ENCODE measurements at places on chromosomes 5 and 9.
A peak's percentile ranks its signal among the peaks of the same experiment; 100 is the strongest.

- no peak for DNase-seq
Measured at GRCh38 chr5:177241768-177242167, 61.8 kb downstream of the RAB24 start.

GRCh38 chr5:154251529-154251928, 61.0 kb downstream of the GALNT10 start:
- DNase-seq: no peak

DNA sequence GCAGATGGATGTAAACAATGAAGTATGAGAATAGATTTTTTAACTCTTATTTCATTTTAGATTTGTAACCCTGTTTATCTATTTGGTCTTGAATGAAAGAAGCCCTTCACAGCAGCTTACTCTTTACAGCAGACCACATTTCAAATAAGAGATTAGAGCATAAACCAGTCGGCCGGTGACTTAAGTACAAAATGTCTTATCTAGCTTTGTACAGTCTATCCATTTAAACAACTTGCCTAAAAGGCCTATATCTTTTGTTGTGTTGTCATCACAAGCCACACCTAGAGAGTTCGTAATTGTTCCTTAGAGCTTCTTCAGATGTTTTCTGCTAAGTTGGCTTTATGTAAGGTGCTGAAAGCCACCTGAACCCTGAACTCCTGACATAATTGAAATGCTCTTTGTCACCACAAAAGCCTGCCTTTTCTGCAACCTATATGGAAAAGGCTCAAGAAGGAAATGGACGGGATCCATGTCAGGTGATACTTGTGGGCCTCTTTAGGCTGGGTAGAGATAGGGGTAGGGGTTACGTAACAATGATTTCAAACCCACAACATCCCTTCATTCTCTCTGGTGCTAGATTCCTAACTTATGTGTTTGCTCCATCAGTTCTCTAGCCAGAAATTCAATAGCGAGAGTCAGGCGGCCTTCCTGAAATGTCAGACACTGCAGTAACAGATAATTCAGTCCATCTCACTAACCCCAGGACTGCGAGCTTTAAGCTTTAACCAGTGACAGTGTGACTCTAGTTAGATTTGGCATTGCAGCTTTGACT, 162.5 kb downstream of the CD180 start:
- DNase-seq: no peak

GRCh38 chr5:72141440-72142355, 34.4 kb downstream of the MAP1B start:
- DNase-seq: no peak

- DNase-seq: no peak
Measured at GRCh38 chr9:135156525-135157510, 69.3 kb downstream of the OLFM1 start.

- DNase-seq: no peak
Measured at GRCh38 chr5:136249678-136250266, 56.8 kb upstream of the SMIM32 start.

DNA sequence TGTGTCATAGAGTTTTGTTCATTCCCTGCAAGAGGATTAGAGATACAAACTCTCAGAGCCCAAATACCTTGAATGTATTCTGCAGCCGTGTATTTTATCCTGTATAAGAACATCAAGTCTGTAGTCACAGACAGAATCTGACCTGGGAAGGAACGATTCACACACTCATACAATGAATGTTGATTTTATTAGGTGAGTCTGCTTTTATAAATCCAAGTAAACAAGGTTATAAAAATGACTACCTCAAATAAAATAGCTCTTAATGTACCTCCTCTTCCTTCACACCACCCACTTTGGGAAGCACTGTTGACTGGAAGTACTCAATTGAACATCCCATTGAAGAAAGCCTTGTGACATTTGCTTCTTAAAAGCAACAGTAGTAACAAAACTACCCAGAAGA, 11.9 kb downstream of the SLC46A2 start:
- DNase-seq: no peak

GRCh38 chr5:35408146-35408545, 177.9 kb upstream of the PRLR start:
- no peak for DNase-seq

GRCh38 chr9:14994738-14995137, 84.5 kb upstream of the FREM1 start:
- no peak for DNase-seq

- DNase-seq: no peak
Measured at GRCh38 chr5:173643964-173644363, 27.5 kb upstream of the BOD1 start.

DNA sequence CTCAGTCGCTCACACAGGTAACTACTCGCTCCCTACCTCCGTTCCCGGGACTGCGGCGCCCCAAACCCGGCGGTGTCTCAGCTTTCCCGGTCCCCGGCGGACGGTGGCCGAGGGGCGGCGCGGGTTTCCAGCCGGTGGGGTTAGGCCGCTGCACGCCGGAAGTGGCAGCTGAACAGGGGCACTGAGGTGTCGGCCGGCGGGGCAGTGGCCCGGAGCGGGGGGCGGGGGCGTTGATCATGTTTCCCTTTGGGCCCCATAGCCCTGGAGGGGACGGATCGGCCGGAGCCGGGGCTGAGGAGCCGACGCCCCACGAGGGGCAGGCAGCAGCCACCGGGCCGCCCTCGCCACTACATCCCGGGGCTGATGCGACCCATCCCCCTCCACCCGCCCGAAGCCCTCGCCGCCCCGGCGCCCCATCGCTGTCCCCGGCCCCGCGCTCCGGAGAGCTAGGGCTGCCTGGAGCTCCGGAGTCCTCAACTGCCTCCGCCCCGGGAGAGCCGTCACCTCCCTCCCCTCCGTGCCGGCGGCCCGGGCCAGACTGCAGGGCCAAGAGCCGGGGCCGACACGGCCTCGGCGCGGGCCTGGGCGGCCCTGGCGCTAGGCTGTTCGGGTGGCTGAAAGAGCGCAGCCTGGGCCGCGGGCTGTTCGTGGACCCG, at the start of gene DCAF10:
DCAF10 (plus strand) TSS at position 167 of the 656 bp plus-strand sequence; CDS start at position 237, 70 bp downstream.
- peak; percentile 86 for DNase-seq

DNA sequence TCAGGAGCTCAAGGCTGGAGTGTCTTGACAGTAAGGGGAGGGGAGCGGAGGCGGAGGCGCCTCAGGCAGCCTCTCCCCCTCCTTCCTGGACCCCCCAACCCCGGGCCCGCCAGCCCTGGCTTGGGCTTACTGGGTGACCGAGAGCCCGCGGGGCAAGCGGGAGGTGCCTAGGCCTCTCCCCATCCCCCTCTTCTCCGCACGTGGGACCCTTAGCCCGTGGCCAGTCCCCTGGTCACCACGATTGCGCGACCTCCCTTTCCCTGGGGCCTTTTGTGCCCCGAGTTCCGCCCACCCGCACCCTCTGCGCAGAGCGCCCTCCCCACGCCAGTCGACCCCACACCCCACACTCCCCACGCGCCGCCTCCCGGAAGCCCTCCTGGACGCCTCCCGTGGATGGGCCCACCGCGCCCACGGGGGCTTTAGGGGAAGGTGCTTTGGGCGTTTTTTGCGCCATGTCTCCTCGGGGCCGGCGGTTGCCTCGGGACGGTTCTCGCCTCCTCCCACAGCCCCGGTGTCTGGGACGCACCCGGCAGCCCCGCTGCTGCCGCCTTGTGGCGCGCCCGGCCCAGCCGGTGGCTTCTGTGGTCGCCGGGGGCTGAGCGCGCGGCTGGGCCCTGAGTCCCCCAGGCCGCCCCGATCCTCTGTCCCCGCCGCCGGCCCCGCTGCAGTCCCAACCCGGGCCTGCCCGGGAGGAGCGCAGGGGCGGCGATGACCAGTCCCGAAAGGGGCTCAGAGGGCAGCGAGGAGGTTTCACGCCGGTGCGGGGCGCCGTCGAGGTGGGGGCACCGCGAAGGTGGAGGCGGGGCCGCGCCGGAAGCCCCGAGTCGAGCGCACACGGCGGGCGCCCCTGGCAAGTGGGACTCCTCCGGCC, 3.2 kb downstream of the TOR4A start:
- no peak for DNase-seq

GRCh38 chr5:9020996-9021395, 524.9 kb downstream of the SEMA5A start:
- no peak for DNase-seq

DNA sequence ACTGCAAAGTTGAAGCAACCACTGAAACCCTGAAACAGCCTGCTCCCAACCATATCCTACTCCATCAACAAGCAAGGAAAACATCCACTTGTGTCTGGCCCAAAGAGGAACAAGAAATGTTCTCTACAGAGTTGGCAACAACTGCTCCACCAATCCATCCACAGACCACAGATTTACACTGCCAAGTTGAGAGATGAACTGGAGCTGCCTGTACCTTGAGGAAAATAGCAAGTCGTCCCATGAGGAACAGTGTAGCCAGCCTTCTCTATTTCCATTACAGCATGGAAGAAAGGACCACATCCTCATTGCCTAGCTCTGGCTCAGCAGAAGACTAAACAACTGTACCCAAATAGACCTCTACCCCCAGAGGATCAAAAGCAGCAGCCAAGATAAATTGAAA, 60.4 kb downstream of the DEPDC1B start:
- no peak for DNase-seq

GRCh38 chr5:128850049-128850448, 115.2 kb upstream of the SLC27A6 start:
- DNase-seq: no peak

GRCh38 chr5:145619806-145620310, 215.3 kb downstream of the PRELID2 start:
- DNase-seq: no peak

DNA sequence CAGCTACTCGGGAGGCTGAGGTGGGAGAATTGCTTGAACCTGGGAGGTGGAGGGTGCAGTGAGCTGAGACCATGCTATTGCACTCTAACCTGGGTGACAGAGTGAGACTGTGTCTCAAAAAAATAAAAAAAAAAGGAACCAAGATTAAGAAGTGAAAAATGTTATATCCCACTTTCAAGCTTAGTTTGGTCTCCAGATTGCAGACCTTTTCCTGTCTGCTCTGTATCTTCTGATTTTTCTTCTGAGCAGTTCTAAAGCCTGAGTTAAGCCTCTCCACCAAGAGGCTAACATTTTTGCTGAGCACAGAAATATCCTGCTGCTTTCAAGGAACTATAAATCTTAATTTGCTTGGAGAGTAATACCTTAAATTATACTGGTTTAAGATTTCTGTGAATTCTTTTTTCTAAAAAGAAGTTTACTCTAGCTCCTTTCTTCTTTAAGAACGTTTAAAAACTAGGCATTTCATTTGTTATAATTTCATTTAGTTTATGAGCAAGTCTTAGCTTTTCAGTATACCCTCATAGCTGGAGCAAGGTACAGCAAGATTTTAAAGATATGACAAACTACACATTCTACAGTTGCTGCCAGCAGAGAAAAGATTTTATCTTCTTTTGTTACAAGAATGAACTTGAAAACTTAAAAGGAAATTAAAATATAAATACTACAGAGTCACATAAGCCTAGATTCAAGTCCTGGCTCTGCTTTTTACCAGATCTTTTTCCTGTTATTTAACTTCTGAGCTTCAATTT, 55.0 kb downstream of the GARNL3 start:
- no peak for DNase-seq

DNA sequence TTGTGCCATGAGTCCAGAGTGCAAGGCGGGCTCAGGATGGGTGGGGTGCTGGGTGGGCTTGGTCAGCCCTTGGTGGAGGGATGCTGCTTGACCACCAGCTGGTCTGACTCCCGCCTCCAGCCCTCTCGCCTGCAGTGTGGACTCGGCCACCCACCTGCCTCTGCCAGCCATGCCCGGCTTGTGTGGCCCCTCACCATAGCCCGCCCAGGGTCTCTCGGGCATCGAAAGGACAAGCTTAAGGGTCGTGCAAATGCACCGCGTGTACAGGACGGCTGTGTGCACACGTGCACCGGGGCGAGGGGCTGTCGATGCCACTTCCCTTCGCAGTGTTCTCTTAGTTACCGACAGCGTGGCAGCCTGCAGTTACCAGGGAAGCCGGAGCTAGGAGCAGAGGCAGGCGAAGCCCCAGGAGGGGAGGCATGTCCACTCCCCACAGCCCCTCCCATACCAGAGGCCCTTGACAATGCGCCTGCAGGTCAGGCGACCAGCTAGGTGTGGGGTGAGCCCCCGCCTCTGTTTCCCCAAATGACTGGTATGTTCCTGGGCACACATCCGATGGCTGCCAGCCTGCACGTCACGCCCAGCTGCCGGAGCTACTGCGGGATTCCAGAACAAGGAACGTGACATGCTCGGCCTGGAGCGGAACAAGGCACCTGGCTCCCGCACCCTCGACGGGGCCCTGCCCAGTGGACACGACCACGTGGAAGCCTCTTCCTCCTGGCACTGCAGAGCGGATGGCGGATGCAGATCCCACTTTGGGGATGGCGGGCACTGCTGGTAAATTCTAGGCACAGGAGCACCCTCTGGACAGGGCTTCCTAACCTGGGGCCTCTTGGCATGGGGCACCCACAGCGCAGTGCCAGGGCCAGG, 7.8 kb downstream of the LCN9 start:
- DNase-seq: no peak

GRCh38 chr5:174188295-174188694, 142.8 kb downstream of the NSG2 start:
- DNase-seq: no peak

DNA sequence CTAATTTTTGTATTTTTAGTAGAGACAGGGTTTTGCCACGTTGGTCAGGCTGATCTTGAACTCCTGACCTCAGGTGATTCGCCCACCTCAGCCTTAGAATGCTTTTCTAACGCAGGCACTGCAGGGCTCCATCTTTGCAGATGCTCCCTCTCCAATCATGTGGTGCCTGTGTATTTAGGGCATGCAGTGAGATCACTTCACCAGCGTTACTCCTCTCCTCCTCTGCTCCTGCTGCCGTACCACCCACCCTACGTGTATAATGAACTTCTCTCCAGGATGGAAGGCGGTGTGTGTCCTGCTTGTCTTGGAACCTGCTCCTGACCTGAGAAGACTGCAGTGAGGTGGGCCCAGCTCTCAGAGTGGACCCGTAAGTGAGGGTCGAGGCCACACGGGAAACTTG, 13.6 kb upstream of the CFAP157 start:
- DNase-seq: no peak

DNA sequence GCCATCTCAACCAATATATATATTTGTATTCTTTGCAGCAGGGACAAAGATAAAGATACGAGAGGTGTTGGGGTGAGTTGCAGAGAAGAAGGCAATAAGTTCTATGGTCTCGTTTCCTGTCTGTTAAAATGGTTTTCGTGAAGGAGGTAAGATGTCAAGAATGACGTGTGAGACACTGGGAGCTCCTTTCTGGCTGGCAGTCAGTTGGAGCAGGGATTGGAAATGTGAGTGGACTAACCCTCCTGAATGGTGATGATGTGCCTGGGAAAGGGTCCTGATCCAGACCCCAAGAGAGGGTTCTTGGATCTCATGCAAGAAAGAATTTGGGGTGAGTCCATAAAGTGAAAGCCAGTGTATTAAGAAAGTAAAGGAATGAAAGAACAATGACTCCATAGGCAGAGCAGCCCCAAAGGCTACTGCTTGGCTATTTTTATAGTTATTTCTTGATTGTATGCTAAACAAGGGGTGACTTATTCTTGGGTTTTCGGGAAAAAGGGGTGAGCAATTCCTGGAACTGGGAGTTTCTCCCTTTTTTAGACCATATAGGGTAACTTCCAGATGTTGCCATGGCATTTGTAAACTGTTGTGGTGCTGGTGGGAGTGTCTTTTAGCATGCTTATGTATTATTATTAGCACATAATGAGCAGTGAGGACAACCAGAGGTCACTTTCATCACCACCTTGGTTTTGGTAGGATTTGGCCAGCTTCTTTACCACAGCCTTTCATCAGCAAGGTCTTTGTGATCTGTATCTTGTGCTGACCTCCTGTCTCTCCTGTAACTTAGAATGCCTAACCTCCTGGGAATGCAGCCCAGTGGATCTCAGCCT, 53.7 kb downstream of the SPATA31C2 start:
- no peak for DNase-seq

GRCh38 chr5:137737349-137738131, 1.7 kb upstream of the KLHL3 start:
- DNase-seq: no peak

All from activated T-helper 1 cell treated with anti-CD3 and anti-CD28 coated beads, Interleukin-2, amount 50 U/mL, for 16 hours (primary cell).